ENCODE measurements at places on chromosomes 6 and 20. TPM values are rescaled to one million over a fixed set of nuclear protein-coding genes. Genes with fewer than 3 reads are reported as not detected.

Gene CLPSL2
- total RNA-seq: 1.4 TPM

Gene ZNF334
- 15.9 TPM for total RNA-seq

Gene PRSS35
- total RNA-seq: 2.9 TPM

Gene C20orf202
- total RNA-seq: not detected

Gene PDYN
- 0.63 TPM for total RNA-seq

Gene CCN6
- not detected for total RNA-seq

Gene NKAIN4
- 6.9 TPM for total RNA-seq

DNA sequence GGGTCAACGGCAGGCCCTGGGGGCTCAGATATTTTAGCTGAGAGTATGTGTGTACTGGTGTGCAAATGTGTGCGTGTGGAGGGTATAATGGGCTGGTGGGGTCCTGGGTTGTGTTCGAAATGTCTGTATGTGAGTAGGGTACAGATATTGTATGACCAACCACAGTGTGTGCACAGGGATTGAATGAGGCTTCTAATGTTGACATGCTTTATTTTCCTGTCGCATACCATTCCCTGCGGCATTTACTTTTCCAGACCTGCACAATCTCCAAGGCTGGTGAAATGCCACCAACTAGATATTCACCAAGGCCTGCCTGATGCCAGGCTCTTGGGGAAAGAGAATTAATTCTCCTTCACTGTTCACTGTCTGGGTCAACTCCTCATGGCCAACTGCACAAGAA, 441.4 kb upstream of the SULF2 start:
- DNase-seq: no peak

GRCh38 chr6:143937668-143937970, 70.4 kb downstream of the PLAGL1 start:
- DNase-seq: no peak

DNA sequence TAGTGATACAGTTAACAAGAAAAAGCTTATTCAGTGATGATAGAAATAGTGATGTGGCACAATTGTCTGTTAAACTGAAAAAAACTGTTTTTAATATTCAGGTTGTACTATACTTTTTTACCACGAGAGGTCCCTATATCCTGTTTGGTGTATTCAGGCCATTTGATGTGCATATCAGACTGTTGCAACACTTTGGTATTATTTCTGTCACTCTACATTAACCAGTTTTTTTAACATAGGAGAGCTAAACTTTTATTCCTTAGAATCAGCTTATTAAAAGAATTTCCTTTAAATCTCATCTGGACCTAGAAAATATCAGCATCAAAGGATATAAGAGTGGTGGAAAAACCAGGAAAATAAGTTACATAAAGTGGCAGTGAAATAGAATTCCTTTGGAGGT, 36.8 kb downstream of the TSPYL4 start:
- no peak for DNase-seq

DNA sequence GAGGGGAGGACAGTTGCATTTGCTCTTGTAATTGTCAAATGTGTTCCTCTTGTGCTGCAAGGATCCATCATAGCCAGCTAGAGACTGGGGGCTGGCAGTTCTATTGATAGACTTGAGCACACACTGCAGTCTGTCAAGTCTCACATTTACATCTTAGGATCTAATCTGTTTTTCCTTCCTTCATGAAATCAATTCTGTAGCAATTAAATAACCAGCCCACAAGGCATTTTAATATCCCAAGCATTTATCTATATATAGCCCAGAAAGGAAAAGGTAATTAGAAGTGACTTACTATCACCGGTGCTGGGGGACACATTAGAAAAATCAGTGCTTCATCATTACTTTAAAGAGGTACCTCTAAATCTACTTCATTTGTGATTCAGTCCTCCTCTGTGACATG, 143.0 kb upstream of the STXBP5 start:
- DNase-seq: no peak

DNA sequence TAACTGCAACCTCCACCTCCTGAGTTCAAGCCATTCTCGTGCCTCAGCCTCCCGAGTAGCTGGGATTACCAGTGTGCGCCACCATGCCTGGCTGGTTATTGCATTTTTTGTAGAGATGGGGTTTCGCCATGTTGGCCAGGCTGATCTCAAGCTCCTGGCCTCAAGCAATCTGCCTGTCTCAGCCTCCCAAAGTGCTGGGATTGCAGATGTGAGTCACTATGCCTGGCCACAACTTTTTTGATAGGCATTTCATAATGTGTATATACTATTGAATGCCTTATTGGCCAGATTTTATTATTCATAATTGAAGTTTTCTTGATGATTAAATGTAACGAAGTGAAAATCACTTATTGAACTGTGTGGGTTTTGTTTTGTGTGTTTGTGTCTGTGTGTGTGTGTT, 27.9 kb downstream of the FIG4 start:
- DNase-seq: no peak

- DNase-seq: no peak
Observed at GRCh38 chr6:106383573-106383972, 23.1 kb downstream of the CRYBG1 start.

- DNase-seq: no peak
Observed at GRCh38 chr6:20706939-20707485, 172.8 kb downstream of the CDKAL1 start.

DNA sequence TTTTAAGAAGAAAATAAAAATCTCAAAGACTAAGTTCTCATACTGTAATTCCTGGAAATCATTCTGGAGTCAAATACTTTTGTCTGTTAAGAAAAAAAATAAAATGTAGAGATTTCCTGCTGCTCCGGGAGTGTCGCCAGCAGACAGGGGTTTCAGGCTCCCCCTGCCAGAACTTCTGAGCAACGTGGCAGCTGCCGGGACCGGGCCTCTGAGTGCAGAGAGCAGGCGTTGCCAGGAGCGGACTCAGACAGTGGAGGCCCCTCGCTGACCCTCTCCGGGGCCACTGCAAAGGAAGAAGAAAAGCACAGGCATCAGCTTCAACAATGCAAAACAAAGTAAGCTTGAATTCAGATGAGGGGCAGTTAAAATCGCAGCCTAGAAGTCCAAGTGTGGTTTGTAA, 95.5 kb downstream of the THBS2 start:
- DNase-seq: no peak

GRCh38 chr6:8969747-8970146, 534.4 kb upstream of the SLC35B3 start:
- DNase-seq: no peak

DNA sequence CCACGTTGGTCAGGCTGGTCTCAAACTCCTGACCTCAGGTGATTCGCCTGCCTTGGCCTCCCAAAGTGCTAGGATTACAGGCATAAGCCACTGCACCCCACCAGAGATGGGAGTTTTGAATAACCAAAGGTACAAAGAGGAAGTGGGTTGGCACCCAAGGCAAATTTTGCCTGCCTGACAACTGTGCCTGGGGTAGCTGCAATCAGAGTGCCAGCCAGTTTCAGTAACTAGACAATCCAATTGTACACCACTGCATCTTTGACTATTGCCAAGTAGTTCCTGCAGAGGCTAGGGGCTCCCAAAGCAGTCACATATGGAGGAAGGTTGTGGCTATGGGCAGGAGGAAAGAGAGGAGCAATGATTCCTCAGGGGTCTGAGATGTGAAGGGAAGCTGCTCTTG, 16.6 kb downstream of the ZC3H12D start:
- DNase-seq: no peak

DNA sequence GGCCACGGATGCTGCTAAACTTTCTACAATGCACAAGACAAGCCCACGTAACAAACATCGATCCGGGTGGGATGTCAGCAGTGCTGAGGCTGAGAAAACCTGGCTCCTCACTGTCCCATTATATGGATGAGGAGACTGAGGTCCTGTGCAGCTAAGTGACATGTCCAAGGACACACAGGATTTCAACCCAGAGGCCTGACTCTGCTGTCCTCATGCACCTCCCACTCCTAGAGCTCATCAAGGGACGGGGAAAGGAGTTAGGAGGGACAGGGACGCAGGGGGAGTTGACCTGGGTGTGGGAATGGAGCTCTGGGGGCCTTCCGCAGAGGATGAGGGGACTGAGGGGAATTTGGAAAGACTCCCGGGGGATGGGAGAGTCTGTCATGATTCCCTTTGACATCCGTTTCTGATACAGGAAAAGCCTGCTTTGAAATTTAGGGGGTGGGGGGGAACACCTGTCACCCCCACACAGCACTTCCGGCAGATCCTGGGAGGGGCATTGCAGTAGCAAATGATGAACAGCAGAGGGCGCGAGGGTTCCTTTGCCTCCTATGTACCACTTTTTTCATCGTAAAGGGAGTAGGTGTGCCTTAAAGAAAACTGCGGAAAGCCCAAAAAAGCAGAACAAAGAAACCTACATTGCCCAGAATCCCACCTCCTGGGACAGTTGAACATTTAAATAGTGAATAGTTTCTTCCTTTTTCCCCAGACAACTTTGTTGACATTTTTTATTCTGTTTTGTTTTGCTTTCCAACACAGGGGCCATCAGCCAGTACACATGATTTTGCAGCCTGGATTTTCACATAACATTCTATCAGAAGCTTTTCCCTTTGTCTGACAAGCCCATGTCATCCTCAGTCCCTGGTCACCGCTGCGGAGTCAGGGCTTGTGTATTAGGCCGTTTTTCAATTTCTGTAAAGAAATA, 48.6 kb downstream of the SLC2A10 start:
- DNase-seq: peak; percentile 84

DNA sequence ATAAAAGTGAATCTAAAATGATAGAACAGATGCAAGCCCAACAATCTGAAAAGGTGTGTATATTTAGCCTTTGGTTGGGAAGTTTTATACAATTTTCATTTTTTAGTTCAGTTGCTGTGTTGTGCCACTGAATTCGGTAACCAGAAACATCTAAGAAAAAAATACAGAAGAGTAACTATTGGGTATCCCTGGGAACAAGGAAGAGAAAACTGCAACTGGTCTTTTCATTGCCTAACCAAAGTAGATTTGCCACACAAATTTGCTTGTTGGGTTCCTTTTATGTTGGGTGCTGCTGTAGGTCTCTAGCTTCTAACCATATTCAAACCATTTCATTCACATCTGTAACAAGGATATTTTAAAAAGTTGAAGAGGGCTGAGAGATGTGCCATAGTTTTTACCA, 2.8 kb upstream of the TMEM30A start:
- no peak for DNase-seq

DNA sequence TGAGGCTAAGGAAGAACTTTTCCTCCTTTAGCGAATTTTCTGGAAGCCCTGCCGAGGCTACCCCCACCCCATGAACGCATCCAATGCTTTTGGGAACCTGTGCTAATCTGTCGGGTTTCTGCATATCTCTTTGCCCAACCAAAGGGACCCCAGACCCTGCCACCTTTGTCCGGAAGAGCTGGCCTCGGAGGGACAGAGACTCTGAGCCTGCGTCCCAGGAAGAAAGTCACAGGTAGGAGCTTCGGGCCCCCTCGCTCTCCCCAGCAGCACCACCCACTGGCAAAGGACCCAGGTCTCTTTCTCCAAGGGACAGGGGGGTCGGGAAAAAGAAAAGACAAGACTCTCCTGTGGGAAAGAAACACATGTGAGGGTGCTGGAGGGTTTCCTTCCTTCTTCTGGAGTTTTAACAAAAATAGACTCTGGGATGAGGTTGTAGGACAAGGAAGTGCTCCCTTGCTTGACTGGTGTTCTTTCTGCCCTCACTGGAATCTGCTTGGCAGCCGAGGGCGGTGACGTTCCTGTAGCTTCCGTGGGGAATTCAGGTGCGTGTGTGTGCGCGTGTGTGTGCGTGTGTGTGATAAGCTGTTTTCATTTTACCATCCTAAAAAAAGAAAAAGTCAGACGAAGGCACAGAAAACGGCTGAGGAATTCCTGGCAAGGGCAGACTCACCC, 16.3 kb upstream of the FOXC1 start:
- DNase-seq: no peak

DNA sequence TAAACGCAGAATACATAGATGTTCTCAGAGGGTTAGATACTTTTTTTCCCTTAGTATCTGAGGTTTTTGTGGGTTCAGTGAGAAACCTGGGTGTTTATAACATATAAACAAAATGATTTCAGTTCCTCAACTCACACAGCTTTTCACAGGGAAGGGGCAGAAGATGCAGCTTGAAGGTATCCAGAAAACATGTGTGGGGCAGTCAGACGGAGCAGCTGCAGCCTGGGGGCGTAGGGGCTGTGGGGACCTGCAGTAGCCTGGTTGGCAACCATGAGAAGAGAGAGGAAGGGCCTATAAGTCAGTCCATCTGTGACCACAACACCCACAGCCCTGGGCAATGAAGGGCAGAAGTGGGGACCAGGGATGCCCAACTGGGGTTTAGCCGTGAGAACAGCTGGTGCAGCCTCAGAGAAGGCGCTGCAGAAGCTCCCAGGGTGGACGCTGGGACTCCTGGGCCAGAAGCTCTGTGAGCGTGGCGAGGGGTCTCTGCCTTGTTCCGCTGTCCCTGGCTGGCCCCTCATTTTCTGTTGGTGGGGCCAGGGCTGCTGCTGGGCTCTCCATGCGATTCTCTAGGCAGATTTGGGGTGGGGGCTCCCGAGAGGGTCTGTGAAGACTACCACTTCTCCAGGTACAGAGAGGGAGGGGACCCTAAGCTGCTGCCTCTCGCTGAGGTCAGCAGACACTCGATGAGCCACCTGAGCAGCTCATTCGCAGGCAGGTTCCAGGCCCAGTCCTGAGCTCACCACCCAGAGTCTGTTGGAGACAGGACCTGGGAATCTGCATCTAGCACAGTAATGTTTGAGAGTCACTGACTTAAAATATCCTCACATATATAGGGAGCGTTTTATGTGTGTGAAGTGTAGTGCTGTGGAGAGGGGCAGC, 181.2 kb downstream of the ZDHHC14 start:
- no peak for DNase-seq

- DNase-seq: no peak
Observed at GRCh38 chr6:27795697-27796494, 116.3 kb downstream of the OR2B2 start.

- no peak for DNase-seq
Observed at GRCh38 chr6:106275692-106276091, 49.9 kb downstream of the ATG5 start.

DNA sequence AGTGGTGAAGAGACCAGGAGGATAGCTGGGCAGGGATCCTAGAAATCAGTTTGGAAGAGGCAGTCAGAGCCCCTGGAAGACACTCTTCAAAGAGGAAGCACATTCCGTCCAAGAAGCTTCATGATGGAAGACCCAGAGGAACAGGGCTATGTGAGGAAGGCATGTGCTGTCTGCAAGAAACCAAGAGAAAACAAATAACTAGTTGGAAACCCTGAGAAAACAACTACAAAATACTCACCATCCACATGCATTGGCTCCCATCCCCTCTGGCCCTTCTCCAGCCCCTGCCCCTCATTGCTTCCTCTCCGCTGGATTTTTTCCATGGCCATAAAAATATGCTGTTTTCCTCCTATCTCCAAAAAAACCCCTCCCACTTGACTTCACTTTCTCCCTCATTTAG, 40.9 kb upstream of the SMOC2 start:
- no peak for DNase-seq

- no peak for DNase-seq
Observed at GRCh38 chr6:111861431-111861885, 11.8 kb downstream of the FYN start.

- DNase-seq: no peak
Observed at GRCh38 chr20:3436864-3437574, 29.6 kb upstream of the DNAAF9 start.

DNA sequence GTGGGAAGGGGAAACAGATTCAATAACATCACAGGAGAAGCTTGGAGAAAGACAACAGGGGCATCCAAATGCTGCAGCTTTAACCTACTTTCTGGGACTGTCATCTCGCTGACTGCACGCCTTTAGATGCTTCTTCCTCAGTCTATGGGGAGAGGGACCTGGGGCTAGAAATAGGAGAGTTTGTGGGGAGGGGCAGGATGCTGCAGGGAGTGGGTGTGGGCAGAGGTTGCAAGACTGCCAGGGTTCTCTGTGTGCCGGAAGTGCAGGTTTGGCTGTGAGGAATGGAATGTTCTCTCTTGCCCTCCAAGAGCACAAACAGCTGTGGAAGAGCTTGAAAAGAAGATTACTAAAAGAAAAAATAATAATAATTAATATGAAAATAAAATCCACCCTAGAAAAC, 93.2 kb downstream of the FOXO3 start:
- no peak for DNase-seq
